ENCODE measurements at places on chromosomes 12 and 14. TPM values are rescaled to one million over a fixed set of nuclear protein-coding genes. Genes with fewer than 3 reads are reported as not detected.

The KRT83 gene
- not detected for total RNA-seq

DNA sequence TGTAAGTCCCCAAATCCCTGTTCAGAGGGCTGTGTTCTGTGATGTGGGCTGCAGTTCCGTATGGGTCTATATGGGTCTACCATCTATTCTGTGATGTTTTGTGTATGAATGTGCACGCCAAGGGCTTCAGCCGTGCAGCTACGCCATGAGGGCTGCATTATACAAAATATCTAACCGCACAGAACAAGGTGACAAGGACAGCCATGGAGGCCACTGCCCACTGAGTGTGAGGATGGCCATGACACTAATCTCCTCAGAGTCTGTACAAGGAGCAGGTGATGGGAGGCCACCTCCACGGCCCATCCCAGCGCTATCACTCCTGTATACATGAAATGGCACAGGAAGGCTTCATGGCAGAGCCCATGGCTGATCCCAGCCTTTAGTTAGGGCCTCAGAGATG lies 102.0 kb downstream of the DICER1 start:
- no peak for DNase-seq

GRCh38 chr12:46124848-46125619 lies 134.7 kb upstream of the SCAF11 start:
- DNase-seq, result peak; percentile 38

DNA sequence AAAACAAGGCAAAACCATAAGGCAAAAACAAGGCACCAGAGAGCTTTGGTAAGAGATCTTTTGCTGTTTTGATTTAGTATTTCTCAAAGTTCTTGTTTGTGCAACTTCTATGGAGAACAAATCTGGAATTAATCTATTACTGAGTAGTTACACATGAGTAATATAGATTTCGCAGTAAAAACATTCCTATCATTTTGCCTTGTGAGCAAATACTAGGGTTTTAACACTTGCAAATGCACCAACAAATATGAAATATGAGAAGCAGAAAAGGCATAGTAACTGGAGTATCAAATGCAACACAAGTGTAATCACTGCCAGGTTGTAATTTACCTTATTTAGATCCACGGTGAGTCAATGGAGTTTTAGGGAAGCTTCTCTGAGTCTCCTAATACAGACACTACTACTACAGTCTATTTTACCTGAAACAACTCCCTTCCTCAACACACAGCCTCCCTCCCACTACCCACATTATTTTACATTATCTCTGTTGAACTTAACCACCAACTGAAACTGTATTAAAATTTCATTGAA lies 324.1 kb downstream of the FLRT2 start:
- no peak for DNase-seq

- DNase-seq, result no peak
Observed at GRCh38 chr14:52583544-52583943, 30.9 kb downstream of the GPR137C start.

GRCh38 chr12:115149279-115149678 lies 465.3 kb upstream of the TBX3 start:
- no peak for DNase-seq

The SYNDIG1L gene
- not detected for total RNA-seq

Data from Right ventricle myocardium superior (tissue), 1 donor.